ENCODE measurements at places on chromosomes 7 and 10. TPM values are rescaled to one million over a fixed set of nuclear protein-coding genes. Genes with fewer than 3 reads are reported as not detected.

Gene ZPBP
- total RNA-seq: not detected

Gene ABCA13
- not detected for total RNA-seq

Gene EGR2
- 201 TPM for total RNA-seq

Gene NKX2-3
- total RNA-seq: not detected

Gene CRYGN
- not detected for total RNA-seq
